ENCODE measurements at places on chromosomes 1 and 21. TPM values are rescaled to one million over a fixed set of nuclear protein-coding genes. Genes with fewer than 3 reads are reported as not detected.

The SRSF11 gene
- 127 TPM for total RNA-seq

The DNM3 gene
- 4.7 TPM for total RNA-seq

The TNFAIP8L2 gene
- 4.2 TPM for total RNA-seq

The GLIS1 gene
- 0.74 TPM for total RNA-seq

The PEAR1 gene
- total RNA-seq = 14.6 TPM

The AKT3 gene
- 169 TPM for total RNA-seq

The DIO1 gene
- not detected for total RNA-seq

The SLC2A5 gene
- total RNA-seq = 3.2 TPM

The NHLH2 gene
- total RNA-seq = not detected

The UTS2 gene
- 1.3 TPM for total RNA-seq

The FOXO6 gene
- 0.83 TPM for total RNA-seq

The IGSF9 gene
- total RNA-seq = 0.10 TPM

The RAB4A gene
- 56.2 TPM for total RNA-seq

The TMCC2 gene
- total RNA-seq = 4.6 TPM

The RGS16 gene
- 6.9 TPM for total RNA-seq

The FALEC gene
- total RNA-seq = not detected

The LAMTOR5 gene
- 87.4 TPM for total RNA-seq

The KCNJ15 gene
- 3.4 TPM for total RNA-seq

The CLEC20A gene
- total RNA-seq = not detected

The TIMM17A gene
- total RNA-seq = 47.5 TPM

The C1orf56 gene
- total RNA-seq = 4.6 TPM

The S100A3 gene
- total RNA-seq = 8.3 TPM

The GALE gene
- total RNA-seq = 18.4 TPM

The CATSPERE gene
- 1.5 TPM for total RNA-seq

The CFHR3 gene
- total RNA-seq = 0.38 TPM

The HFM1 gene
- total RNA-seq = 2.1 TPM

The OLFM3 gene
- total RNA-seq = not detected

The FAM131C gene
- 1.2 TPM for total RNA-seq

The FAM72B gene
- total RNA-seq = 0.57 TPM

The CIART gene
- 9.1 TPM for total RNA-seq

The POU3F1 gene
- total RNA-seq = 0.29 TPM

The USP33 gene
- total RNA-seq = 64.9 TPM

The TMEM125 gene
- 0.29 TPM for total RNA-seq

The TOMM20 gene
- 75.4 TPM for total RNA-seq

The PRRX1 gene
- total RNA-seq = 240 TPM

The RPE65 gene
- total RNA-seq = 0.19 TPM

The SMIM34 gene
- total RNA-seq = not detected

The CELA3B gene
- not detected for total RNA-seq

The ZMYM4 gene
- 51.3 TPM for total RNA-seq

The BARHL2 gene
- total RNA-seq = not detected

The IKBKE gene
- 4.8 TPM for total RNA-seq

The ATP6V1G3 gene
- not detected for total RNA-seq

The SLC30A2 gene
- not detected for total RNA-seq

The CD1D gene
- total RNA-seq = 2.4 TPM

The ANKRD65 gene
- 7.4 TPM for total RNA-seq

The HSD11B1 gene
- total RNA-seq = 14.8 TPM

The HRNR gene
- total RNA-seq = 0.05 TPM

The BEND5 gene
- 2.7 TPM for total RNA-seq

The SLAMF8 gene
- total RNA-seq = 10.5 TPM

The SMCP gene
- not detected for total RNA-seq

The FAM163A gene
- total RNA-seq = not detected

The NEK2 gene
- total RNA-seq = not detected

The C1QTNF12 gene
- total RNA-seq = 1.9 TPM

The KIAA1614 gene
- 12.7 TPM for total RNA-seq

The SLC25A34 gene
- 1.6 TPM for total RNA-seq

The RNASEL gene
- total RNA-seq = 9.2 TPM

The CLCA2 gene
- total RNA-seq = 0.10 TPM
